Activated CD4-positive, CD25-positive, alpha-beta regulatory T cell (primary cell): ENCODE measurements at places on chromosomes 1 and 21.

DNA sequence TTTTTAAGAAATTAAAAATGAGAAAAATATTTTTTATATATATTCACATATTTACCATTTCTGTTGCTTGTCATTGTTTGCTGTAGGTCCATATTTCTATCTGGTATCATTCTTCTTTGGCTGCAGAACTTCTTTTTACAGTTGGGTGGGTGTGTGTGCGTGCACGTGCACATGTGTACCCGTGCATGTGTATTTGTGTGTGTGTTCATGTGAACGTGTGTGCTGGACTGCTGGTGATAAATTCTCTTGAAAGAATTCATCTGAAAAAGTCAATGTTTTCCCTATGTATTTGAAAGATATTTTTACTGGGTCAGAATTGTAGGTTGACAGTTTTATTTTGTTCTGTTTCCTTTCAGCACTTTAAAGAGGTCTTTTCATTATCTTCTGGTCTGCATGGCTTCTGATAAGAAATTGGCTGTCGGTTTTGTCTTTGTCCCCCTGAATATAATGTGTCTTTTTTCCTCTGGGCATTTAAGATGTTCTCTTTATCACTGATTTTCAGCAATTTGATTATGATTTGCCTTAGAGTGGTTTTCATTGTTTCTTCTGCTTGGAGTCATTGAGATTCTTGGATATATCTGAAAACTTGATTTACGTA, 34.5 kb upstream of the DPH5 start:
- DNase-seq: no peak

- no peak for DNase-seq
Observed at GRCh38 chr1:37692834-37693175, 489 bp downstream of the CDCA8 start.

DNA sequence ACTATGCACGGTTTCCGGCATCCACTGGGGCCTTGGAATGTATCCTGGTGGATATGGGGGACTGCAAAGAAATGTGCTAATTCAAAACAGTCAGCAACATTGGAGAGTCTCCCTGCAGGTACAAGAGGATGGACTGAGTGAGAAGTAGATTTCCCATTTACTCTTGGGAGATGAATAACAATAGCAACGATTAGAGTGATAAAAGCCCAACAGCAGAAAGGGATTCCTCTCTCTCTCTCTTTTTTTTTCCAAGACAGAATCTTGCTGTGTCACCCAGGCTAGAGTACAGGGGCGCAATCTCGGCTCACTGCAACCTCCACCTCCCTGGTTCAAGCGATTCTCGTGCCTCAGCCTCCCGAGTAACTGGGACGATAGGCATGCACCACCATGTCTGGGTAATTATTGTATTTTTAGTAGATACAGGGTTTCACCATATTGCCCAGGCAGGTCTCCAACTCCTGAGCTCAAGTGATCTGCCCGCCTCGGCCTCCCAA, 5.0 kb upstream of the SHCBP1L start:
- DNase-seq: no peak

DNA sequence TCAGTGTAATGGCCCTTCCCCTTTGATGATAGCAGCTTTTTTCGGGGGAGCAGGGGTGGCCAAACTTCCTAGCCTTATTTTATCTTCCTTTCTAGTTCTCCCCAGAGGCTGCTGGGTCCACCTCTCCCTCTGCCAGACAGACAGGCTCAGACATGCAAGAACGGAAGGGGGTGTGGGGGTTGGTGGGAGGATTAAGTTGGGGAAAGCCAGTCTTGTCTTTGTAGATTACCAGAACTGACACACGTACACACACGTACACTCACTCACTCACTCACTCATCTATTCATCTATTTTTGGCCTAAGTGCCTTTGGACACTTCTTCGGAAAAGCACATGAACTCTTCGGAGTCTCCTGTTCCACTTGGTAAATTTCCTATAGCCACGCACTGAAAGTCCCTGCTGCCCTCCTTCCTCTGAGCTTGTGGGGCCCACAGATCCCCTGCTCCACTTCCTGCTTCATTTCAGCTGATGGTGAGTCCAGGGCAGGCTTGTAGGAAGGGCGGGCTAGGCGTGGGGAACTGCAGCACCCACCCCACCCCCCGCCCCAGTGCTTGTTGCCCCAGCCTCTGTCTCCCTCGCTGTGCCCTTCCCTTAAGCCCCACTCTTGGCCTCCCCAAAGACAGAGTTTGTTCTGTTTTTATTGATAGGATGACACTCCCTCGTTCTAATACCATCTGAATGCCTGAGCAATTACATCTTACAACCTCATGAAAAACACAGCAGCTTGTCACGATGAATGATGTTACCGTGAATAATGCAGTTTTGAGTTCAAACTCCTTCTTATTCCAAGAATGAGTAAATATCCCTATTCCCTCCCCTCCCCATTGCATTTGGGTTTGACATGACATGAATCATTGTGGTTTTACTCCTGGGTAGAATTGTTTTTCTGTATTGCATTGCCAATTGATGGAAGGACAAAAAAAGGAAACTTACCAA, 60.7 kb upstream of the ATP5PO start:
- peak; percentile 15 for DNase-seq

DNA sequence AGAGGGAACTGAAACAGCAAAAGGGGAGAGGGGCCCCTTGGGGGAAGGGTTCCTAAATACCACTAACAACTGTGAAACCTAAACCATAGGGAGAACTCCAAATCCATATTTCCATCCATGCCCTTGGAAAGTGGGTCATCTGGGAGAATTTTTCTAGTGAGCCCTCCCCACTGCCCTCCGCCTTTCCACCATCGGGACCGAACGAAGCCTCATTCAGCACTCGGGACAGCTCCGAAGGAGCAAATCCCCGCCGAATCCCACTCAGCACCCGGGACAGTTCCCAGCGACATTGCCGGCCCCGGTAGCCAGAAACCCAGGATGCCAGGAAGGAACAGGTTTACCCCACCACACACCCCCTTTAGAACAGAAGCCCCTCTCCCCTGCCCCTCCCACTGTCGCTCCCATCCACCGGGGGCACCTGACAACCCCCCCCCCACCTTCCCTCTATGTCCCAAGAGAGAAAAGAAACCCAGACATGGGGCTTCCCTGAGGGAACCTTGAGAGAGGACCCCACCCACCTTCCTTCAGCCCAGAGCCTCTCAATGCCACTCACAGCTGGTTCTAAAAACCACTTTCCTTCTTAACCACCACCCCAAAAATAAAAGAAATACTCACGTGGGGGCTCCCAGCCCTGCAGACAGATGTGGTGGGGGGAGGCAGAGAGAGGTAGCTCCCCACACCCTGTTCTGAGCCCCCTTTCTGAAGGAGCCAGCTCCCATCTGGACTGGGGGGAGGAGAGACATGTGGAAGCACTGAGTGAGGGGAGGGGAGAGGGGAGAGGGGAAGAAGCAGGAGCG, 4.5 kb downstream of the DLGAP3 start:
- no peak for DNase-seq

DNA sequence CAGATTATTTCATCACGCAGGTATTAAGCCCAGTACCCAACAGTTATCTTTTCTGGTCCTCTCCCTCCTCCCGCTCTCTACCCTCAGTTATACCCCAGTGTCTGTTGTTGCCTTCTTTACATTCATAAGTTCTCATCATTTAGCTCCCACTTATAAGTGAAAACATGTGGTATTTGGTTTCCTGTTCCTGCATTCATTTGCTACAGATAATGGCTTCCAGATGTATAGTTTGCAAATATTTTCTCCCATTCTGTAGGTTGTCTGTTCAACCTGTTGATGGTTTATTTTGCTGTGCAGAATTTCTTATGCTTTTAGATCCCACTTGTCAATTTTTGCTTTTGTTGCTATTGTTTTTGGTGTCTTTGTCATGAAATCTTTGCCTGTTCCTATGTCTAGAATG, 21.1 kb upstream of the KCNH1 start:
- DNase-seq: no peak

GRCh38 chr1:240790856-240791255, 178.9 kb upstream of the GREM2 start:
- DNase-seq: no peak

- no peak for DNase-seq
Observed at GRCh38 chr1:89260566-89261255, 11.9 kb downstream of the GBP5 start.
